Chondrocyte (in vitro differentiated cells): ENCODE measurements at places on chromosomes 11 and 22. TPM values are rescaled to one million over a fixed set of nuclear protein-coding genes. Genes with fewer than 3 reads are reported as not detected.

Gene OR8U1
- not detected in 3 replicates for total RNA-seq

Gene BAIAP2L2
- total RNA-seq, result 0.21 to 0.42 TPM in 2 of 3 replicates, not detected in the other

Gene MUC5AC
- total RNA-seq, result not detected in 3 replicates

Gene UBE2L6
- 8.8 to 24.9 TPM (median 9.9 TPM) in 3 replicates for total RNA-seq

Gene OR52E8
- total RNA-seq, result not detected in 3 replicates

Gene SLC29A2
- total RNA-seq, result 2.6 to 8.9 TPM (median 7.9 TPM) in 3 replicates

Gene WNT7B
- 0.15 to 1.1 TPM (median 0.18 TPM) in 3 replicates for total RNA-seq

Gene CSRP3
- not detected in 3 replicates for total RNA-seq

Gene SDF2L1
- 21.2 to 28.4 TPM (median 26.0 TPM) in 3 replicates for total RNA-seq

Gene PHRF1
- total RNA-seq, result 24.6 to 34.1 TPM (median 25.9 TPM) in 3 replicates

Gene MB
- not detected in 3 replicates for total RNA-seq

Gene GPR83
- total RNA-seq, result 0.05 TPM in 1 of 3 replicates, not detected in the others

Gene OR8B3
- total RNA-seq, result not detected in 3 replicates

Gene NNMT
- 354 to 375 TPM (median 370 TPM) in 3 replicates for total RNA-seq

Gene OR5M8
- total RNA-seq, result not detected in 3 replicates

Gene BDNF
- 2.0 to 4.4 TPM (median 4.1 TPM) in 3 replicates for total RNA-seq

Gene TRIM6
- 1.5 to 2.3 TPM (median 2.1 TPM) in 3 replicates for total RNA-seq

Gene SNX32
- 0.79 to 1.8 TPM (median 0.80 TPM) in 3 replicates for total RNA-seq

Gene TIGD3
- 0.10 to 0.18 TPM in 2 of 3 replicates, not detected in the other for total RNA-seq

Gene KCNQ1OT1
- total RNA-seq, result 2.5 to 8.5 TPM (median 2.7 TPM) in 3 replicates

Gene OR51B5
- 0.20 TPM in 1 of 3 replicates, not detected in the others for total RNA-seq

Gene OR4A16
- not detected in 3 replicates for total RNA-seq

Gene IMMP1L
- total RNA-seq, result 17.0 to 18.0 TPM (median 17.8 TPM) in 3 replicates

Gene CPT1B
- 33.9 to 42.6 TPM (median 34.7 TPM) in 3 replicates for total RNA-seq

Gene F2
- 0.25 TPM in 1 of 3 replicates, not detected in the others for total RNA-seq

Gene PATE2
- total RNA-seq, result not detected in 3 replicates

Gene CARNS1
- total RNA-seq, result 0.36 to 1.8 TPM (median 1.8 TPM) in 3 replicates

Gene HBB
- total RNA-seq, result not detected in 3 replicates

Gene ZP1
- total RNA-seq, result 0.40 to 0.49 TPM in 2 of 3 replicates, not detected in the other

Gene EXT2
- 106 to 116 TPM (median 108 TPM) in 3 replicates for total RNA-seq

Gene RFPL1
- total RNA-seq, result not detected in 3 replicates
